Panc1 (cell line): ENCODE measurements at places on chromosomes 7 and 10. TPM values are rescaled to one million over a fixed set of nuclear protein-coding genes. Genes with fewer than 3 reads are reported as not detected.

- no peak for DNase-seq
- H3K4me3 ChIP-seq, result no peak overlapping the region
These were observed 25.3 kb upstream of the FOXL3 start for GRCh38 chr7:264541-265191.

DNA sequence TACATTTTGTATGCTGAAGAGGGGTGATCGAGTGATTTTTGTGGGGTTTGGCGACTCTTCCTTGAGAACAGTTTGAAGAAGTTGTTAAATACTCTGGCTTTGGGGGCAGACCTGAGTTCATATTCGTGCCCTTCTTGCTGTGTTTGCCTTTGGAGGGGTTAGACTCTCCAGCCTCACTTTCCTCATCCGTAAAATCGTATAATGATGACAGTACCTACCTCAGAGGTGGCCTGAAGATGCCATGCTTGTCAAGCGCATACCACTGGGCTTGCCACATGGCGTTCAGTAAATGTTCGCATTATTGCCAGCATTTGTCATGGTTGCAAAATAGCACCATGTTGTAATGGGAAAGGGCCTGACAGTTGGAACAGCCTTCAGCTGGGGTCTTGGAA lies 1.3 kb downstream of the STK17A start:
- peaks cover 19% of the 10 kb centered on the region for H3K27me3 ChIP-seq
- DNase-seq, result peak; percentile 43
- no peaks in the 10 kb centered on the region; the same call in 1 of the 2 replicates for H3K36me3 ChIP-seq
- H3K4me1 ChIP-seq, result peaks cover 34% of the 10 kb centered on the region
- H3K4me3 ChIP-seq, result peak overlapping the region; percentile 89

DNA sequence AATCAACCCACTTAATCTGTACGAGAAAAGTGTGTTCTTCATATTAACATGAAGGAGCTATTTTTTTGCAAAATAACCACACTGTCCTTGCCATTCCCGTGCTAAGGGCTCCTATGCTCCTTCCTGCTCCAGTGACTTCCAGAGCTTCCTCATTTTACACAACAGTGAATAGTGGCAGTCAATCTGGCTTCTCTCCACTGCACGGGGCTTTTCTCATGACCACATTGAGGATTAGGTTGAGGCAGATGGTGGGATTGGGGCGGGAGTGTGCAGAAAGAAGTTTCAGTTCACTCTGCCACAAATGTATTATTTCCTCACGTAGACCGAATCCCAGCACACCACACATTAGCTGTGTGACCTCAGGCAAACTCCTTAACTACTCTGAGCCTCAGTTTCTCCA lies 235.1 kb downstream of the ARHGAP12 start:
- DNase-seq, result no peak
- H3K36me3 ChIP-seq, result no peaks in the 10 kb centered on the region
- no peak overlapping the region for H3K27ac ChIP-seq

SLC13A4 gene
- not detected for total RNA-seq
